Upper lobe of left lung (tissue), 6 donors: ENCODE measurements at places on chromosomes 4 and X. TPM values are rescaled to one million over a fixed set of nuclear protein-coding genes. Genes with fewer than 3 reads are reported as not detected.

GRCh38 chr4:67721315-67721769 lies 20.4 kb upstream of the UBA6 start:
- no peak for DNase-seq

GRCh38 chrX:74797338-74797887 lies 127.8 kb downstream of the NEXMIF start:
- no peak for DNase-seq

- no peak for DNase-seq
Measured at GRCh38 chrX:23785580-23785979, 2.6 kb downstream of the SAT1 start.

- DNase-seq = no peak
Measured at GRCh38 chr4:26987191-26987590, 126.5 kb downstream of the STIM2 start.

GRCh38 chrX:46125111-46125510 lies 420.1 kb downstream of the ZNF674 start:
- no peak for DNase-seq

- DNase-seq = peak; percentile 65
Measured at GRCh38 chr4:108045687-108046024, 56.0 kb downstream of the HADH start.

- DNase-seq = peak; percentile 36
Measured at GRCh38 chr4:1290165-1290977, 680 bp downstream of the MAEA start.

- DNase-seq = peak; percentile 42
Measured at GRCh38 chrX:40273356-40274050, 175.7 kb upstream of the BCOR start.

GRCh38 chr4:71186257-71186565 lies 152.6 kb upstream of the SLC4A4 start:
- DNase-seq = no peak

- no peak for DNase-seq
Measured at GRCh38 chrX:85611926-85612325, 232.5 kb upstream of the POF1B start.

DNA sequence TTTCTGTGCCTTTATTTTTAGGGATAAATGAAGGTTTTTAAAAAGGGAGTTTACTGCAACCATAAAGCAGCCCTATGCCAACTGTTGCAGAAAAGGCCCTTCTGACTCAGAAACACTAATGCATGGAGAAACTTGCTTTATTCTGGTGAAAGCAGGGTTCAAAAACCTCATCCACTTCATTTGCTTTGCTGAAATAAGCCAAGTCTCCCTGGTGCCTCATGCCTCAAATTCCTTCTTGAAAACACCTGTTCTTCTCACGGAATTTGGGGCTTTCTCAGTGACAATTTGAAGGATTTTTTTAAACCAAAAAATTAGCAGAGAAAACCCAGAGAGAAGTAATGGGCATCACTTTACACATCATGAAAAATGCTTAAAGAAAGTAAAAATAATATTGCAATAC lies 349.0 kb downstream of the PCDH7 start:
- DNase-seq = no peak

DNA sequence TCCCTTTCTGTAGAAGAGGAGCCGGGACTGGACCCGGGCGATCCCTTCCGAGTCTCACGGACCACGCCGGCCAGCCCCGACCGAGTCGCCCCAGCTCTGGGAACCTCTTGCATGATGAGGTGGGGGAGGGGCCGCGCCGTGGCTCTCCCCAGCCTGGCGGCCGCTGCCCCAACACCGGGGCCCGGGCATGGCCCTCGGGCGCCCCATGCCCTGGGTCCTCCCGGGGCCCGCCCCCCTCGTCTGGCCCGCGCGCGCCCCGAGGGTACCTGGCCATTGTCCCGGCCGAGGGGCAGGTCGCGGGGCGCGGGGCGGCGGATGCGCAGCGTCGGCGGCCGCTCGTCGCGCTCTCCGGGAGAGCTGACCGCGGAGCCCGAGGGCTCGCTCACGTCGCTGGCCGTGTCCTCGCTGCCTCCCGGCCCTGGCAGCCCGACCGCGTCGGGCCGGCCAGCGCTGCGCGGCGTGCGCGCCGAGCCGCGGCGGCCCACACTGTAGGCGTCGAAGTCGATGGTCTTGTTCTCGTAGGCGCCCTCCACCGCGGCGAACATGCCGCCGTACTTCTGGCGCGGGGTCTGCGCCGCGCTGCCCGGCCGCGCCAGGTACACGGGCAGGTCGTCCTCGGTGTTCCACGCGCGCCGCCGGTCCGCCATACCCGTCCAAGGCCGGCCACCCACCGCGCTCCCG lies 423 bp downstream of the CRMP1 start:
- DNase-seq = no peak

DNA sequence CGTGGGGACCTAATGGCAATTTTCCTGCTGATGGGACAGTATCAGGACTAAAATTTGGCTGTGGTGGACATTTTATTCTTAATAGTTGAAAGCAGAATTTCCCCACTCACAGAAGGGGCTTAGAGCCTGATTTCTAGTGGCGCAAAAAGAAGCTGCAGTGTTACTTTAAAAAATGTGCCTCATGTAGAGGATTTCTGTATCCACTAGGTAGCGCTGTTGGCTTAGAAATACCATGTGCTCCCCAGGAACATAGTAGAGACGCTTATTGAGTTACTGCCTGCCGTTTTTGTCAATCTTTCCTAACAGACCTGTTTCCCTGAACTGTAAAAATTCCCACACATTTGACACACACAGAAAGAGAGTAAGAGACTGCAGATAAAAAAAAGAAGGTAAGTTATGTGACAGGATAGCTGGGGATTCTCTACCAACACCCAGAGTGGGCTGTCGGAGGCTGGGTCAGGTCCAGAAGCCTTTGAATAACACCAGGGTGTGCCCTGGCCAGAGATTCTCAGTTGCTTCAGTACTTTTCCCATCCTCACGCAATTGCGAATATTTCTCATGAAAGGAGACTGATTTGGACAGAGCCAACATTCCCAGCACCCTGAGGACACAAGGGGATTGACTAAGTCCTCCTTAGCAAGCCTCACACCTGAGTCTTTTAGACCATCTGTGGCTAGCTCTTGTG lies 88.4 kb downstream of the ZXDA start:
- no peak for DNase-seq

DNA sequence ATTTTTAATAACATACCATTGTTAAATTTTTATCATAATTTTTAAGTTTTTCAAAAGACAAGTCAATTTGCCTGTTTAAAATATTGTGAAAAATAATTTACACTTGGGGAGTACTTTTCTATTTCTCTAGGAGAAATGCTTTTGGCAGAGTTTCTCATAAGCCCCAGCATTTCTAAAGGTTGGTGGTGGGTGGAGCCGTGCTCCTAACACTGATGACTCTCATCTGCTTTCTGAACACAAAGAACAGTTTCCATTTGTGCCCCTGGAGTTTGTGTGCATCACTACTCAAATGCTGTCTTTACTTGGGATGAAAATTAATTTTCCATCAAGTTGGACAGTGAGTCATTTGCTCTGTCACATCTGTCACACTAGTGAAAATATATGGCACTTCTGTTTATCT lies 57.6 kb downstream of the TNIP2 start:
- DNase-seq = no peak

DNA sequence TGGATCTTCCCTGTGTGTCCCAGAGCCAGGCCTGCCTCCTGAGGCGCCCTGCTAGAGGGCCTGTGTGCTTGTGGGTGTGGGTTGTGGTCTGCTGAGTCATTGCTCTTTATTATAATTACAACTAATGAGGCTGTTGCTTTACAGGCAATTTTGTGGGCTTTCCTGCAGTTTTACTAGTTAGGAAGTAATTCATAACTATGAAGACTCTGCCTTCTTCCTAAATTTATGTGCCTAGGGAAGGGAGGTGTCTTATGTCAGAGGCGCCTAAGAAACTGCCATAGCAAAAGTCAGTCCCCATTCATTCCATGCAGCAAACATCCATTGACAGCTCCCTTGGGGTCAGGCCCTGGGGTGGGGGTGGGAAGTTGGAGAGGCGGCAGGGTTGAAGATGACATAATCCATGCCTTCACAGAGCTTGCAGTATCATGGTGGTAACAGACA lies 359.2 kb downstream of the IDS start:
- DNase-seq = no peak

ERAS gene
- total RNA-seq = not detected

SPANXC gene
- total RNA-seq = not detected

SSX1 gene
- total RNA-seq = not detected

MAGEE2 gene
- not detected for total RNA-seq

ABHD18 gene
- total RNA-seq = 17.2 TPM

HSPA4L gene
- total RNA-seq = 1.3 TPM

ERVMER34-1 gene
- 0.79 TPM for total RNA-seq

UGT2B15 gene
- total RNA-seq = 0.34 TPM

VCX3A gene
- total RNA-seq = not detected

PFKFB1 gene
- 0.31 TPM for total RNA-seq

UGT2B11 gene
- not detected for total RNA-seq

CHST7 gene
- 8.8 TPM for total RNA-seq

KCTD8 gene
- total RNA-seq = 0.10 TPM
